Kidney epithelial cell (primary cell): ENCODE measurements at places on chromosomes 7 and 10. TPM values are rescaled to one million over a fixed set of nuclear protein-coding genes. Genes with fewer than 3 reads are reported as not detected.

GRCh38 chr10:71536332-71536731 lies 139.6 kb downstream of the CDH23 start:
- DNase-seq: no peak

DNA sequence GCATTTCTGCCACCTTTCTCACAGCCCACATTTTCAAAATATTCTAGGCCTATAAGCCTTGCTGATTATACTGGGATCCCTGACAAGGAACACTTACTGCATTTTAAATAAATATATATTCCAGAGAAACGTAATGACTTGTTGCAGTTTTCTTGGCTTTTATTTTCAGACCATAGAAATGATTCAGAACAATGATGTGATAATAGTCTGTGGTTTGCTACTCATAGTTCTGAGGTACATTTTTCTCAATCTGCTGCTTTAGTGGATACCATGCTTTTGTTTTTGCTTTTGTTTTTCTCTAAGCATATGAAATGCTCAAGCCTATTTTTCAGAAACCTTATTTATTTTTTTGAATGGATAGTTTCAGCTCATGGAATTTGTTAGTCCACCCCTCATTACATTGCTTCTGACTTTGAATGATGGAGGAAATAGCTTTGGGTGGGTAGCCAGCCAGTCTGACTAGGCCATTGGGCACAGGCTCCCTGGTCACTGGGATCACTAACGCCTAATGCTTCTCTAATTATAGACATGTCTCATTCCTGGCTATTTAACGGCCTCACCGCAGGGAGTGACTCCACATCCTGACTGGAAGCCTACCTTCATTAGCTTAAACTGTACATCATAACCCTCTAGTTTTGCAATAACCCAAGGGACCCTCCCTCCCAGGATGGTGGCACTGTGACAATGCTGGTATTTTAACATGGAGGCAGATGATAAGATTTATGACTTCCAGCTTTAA lies 66.1 kb downstream of the MBL2 start:
- no peak for DNase-seq

DNA sequence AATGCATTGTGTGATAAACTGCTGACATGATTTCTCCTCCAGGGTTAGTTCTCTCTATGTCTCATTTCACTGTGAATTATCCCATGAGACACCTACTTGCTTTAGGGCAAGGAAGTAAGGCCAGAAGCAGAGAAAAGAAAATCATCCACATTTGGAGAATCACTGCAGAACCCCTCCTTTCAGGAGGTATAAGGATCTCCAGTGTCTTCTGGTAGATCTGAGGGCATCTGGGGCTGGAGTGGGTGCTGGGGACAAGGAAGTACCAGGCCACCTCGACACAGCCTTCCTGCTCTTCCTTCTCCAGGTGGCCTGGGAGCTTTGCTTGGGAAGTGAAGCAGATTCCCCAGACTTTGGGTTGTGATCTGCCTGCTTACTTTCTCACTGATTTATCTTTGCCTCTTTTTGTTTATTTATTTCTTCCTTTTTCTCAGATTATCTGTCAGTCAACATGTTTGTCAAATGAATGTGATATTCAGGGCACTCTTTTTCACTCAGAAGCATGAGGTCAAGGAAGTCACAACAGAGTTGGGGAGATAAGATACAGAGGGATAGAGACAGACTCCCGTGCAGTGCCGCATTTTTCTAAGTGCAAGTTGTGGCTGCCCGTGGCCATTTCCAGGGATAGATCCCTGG lies 12.4 kb upstream of the CAMK2G start:
- no peak for DNase-seq

DNA sequence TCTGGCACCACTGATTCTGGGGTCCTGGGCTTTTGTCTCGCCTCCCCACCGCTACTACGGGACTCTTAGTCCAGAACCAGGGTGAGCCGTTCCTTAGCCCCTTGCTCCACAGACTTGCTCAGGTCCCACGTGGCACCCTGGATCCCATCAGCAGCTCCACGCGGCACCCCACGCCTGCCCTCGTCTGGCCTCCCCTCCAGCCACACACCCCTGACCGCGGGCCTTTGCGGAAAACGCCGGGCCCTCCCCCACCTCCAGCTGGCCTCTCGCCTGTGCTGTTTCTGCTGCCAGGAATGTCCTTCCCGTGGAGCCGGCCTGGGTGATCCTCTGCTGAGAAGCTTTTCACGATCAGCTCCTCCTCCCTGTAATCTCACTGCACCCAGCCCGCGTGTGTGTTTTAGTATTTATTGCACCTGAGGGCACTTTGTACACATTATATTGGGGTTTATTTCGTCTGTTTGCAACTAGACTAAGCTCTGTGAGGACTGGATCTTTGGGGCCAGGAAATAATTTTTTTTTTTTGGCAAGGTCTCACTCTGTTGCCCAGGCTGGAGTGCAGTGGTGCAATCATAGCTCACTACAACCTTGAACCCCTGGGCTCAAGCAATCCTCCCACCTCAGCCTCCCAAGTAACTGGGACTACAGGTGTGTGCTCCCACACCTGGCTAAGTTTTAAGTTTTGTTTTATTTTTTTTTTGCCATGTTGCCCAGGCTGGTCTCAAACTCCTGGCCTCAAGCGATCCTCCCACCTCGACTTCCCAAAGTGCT lies 10.5 kb upstream of the TTYH3 start:
- DNase-seq: no peak

- no peak for DNase-seq
Observed at GRCh38 chr10:114506871-114507385, 102.6 kb upstream of the AFAP1L2 start.

DNA sequence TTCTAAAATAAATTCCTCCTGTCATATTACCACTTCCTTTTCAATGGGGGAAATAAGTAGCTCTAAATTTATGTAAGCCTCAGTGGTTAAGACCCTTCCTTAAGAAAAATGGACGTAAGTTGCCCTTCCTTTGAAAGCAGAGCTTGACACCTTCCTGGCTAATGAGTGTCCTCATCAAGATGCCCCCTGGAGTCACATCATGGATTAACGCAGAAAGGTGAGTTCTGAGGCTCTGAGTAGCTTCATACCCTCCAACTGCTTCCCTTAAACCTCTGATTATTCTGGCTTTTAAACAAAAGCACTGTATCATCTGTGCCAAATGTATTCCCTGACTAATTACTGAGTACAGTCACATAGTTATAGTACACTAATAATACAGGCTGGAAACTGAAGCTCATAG lies 14.7 kb downstream of the KCTD7 start:
- DNase-seq: no peak

DNA sequence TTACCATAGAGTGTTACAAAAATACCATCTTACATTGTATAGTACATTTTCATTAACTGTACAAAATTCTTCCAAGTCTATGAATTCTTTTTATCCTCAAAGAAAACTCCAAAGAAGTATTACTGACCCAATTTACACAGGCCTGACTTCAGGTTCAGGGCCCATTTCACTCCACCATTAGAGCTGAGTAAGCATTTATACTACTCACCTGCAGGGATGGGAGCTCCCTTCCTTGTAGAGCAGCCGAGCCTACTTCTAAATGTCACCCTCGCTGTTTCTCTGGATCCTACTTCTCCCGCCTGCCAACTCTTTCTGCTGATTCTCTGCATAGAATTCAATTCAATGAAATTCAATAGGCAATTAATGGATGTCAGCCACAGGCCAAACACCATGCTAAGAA lies 56.0 kb downstream of the CCDC71L start:
- no peak for DNase-seq

GRCh38 chr10:23156447-23157150 lies 35.5 kb upstream of the PTF1A start:
- DNase-seq: no peak

GRCh38 chr10:131749767-131750142 lies 151.1 kb upstream of the PPP2R2D start:
- DNase-seq: no peak

DNA sequence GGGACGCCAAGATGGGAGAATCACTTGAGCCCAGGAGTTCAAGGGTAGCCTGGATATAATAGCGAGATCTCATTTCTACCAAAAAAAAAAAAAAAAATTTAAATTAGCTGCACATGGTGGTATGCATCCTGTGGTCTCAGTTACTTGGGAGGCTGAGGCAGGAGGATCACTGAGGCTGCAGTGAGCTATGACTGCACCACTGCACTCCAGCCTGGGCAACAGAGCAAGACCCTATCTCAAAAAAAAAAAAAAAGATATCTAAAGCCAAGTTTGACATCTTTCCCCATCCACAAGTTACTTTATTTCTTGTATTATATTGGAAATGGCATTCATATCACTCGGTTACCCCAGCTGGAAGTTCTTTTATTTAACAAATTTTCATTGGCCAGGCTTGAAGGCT lies 3.4 kb upstream of the PIP4K2A start:
- DNase-seq: no peak

GRCh38 chr10:124989526-124989925 lies 47.6 kb downstream of the ZRANB1 start:
- no peak for DNase-seq

- DNase-seq: no peak
Observed at GRCh38 chr10:44874166-44874565, 37.0 kb upstream of the TMEM72 start.

GRCh38 chr7:128829391-128830166 lies 627 bp upstream of the FLNC start:
- DNase-seq: no peak

- no peak for DNase-seq
Observed at GRCh38 chr10:45580371-45581215, 92.0 kb downstream of the ZFAND4 start.

Gene CTTNBP2
- total RNA-seq: 4.2 and 5.3 TPM in 2 replicates

Gene SH3PXD2A
- total RNA-seq: 12.0 and 12.2 TPM in 2 replicates

Gene CBX3
- 104 and 107 TPM in 2 replicates for total RNA-seq

Gene ZNF853
- 25.7 and 36.3 TPM in 2 replicates for total RNA-seq

Gene STEAP1B
- not detected in 2 replicates for total RNA-seq
